ENCODE measurements at places on chromosomes 5 and 9. TPM values are rescaled to one million over a fixed set of nuclear protein-coding genes. Genes with fewer than 3 reads are reported as not detected.
A peak's percentile ranks its signal among the peaks of the same experiment; 100 is the strongest.

Gene OR1Q1
- total RNA-seq, result not detected

Gene SPATA31D4
- not detected for total RNA-seq

Gene AMBP
- not detected for total RNA-seq

DNA sequence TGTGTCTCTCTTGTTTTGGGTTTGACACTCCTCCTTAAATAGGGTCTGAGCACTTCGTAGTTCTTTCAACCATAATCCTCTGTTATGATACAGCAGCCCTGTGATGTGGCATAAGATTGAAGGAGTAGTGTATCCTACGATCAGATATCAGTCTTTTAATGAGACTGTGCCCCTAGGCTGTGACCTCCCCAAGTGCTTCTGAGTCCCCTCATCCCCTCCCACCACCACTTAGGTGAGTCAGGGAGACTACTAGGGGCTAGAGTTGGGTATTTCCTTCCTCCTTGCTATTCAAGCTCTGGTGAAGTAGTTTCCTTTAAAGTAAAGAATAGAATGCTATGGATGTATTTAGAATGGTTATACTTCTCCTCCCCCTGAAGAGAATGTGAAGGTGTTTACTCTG is 637.2 kb upstream of the GRAMD2B start:
- DNase-seq, result no peak

DNA sequence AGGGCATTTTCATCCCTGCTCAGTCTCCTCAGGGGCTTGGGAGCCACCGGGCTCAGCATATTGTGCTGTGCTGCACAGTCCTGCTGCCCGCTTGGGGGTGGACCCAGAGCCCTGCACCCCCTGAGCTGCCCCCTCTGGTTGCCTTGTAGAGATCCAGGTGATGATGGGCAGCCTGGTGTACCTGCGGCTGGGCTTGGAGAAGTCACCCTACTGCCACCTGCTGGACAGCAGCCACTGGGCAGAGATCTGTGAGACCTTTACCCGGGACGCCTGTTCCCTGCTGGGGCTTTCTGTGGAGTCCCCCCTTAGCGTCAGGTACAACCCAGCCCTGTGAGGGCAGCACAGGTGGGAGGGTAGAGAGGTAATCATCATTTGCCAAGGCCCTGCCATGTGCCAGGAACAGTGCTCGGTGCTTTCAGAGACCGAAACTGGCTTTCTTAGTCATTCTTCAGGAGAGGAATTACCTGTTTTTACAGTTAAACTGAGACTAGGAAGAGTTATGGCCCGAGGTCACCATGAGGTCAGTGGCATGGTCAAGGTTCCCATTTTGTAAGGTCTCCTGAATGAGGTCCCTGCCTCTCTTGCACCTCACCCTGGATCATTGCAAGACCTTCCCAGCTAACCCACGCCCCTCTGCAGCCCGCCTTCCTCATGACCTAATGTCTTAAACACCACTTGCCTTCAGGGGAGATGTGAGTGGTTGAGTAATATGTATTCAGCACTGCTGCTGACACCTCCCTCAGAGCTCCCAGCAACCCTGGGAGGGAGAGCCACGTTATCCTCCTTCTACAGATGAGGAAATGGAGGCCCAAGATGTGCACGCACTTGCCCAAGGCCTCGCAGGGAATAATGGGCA is 7.5 kb downstream of the NHP2 start:
- no peak for DNase-seq

DNA sequence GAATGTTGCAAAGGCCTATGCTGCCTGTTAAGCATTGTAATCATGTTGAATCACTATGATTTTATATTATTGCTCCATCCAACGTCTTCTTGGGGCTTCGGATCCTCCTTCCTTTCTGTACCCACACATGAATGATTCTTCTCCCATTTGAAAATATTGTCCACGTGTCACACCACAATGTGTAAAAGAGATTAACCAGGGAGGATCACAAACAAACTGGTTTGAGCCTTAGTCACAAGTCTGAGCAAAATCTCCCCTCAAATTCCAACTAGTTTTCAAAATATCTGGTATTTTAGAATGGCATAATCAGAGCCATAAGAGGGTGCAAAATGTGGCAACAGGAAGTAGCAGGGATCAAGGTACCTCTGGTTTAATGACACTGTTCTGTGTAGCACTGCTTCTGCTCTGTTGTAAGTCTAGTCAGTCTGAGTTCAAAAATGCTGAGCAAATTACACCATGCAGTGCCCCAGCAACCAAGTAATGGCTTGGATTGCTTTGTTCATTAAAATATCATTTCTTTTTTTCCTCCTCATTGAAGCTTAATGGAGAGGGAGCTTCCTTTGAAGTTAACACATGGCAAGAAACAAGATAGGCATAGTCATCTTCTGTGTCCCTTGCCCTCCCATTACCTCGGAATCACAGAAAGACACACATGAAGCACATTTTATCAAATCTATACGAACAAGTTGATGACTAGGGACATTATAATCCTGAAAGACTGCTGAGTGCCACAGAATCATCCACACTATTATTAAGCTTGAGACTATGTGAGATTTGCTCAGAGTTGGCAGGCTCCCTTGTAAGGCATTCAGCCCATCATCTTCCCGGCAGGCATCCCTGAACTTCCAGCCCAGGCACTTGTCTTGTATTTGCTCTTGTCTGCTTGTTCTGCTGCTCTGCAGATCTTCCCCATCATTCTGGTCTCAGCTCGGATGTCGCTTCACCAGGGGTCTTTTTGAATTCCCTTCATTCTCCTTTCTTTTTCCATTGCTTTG is 102.0 kb upstream of the PRLR start:
- DNase-seq, result no peak

DNA sequence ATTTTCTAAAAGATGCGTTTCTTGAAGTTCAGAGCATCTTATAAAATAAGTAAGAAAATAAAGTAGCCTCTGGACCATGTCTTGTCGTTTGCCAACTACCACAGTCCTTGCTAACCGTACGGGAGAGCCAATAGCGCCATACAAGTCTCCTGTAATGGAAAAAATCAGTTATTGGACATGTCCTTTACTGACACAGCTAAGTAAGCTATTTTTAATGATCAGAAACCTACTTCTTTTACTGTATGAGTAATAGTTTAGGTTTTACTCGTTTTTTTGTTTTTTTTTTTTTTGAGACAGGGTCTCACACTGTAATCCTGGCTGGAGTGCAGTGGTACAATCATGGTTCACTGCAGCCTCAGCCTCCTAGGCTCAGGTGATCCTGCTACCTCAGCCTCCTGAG is 37.7 kb upstream of the RAPGEF6 start:
- no peak for DNase-seq

DNA sequence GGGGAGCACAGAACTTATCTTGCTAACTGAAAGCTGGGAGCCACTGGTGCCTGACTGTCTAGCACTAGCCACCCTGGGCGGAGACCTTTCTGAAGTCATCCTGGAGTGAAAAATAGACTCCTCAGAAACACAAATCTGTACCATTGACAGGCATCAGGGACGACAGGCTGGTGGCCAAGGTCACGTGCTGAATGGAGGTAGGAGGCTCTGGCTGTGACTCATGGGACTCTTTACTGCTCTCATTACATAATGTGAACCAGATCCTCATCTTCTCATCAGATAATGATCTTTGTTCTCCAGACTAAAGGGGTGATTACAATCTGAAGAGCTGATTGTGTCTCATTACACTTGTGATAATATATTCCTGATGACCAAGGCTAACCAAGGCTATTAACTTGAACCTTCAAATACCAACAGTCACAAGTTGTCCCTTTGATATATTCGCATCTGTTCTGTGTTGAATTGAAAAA is 91.8 kb downstream of the SEMA5A start:
- DNase-seq, result no peak

- no peak for DNase-seq
Observed at GRCh38 chr9:135103001-135103446, 15.6 kb downstream of the OLFM1 start.

DNA sequence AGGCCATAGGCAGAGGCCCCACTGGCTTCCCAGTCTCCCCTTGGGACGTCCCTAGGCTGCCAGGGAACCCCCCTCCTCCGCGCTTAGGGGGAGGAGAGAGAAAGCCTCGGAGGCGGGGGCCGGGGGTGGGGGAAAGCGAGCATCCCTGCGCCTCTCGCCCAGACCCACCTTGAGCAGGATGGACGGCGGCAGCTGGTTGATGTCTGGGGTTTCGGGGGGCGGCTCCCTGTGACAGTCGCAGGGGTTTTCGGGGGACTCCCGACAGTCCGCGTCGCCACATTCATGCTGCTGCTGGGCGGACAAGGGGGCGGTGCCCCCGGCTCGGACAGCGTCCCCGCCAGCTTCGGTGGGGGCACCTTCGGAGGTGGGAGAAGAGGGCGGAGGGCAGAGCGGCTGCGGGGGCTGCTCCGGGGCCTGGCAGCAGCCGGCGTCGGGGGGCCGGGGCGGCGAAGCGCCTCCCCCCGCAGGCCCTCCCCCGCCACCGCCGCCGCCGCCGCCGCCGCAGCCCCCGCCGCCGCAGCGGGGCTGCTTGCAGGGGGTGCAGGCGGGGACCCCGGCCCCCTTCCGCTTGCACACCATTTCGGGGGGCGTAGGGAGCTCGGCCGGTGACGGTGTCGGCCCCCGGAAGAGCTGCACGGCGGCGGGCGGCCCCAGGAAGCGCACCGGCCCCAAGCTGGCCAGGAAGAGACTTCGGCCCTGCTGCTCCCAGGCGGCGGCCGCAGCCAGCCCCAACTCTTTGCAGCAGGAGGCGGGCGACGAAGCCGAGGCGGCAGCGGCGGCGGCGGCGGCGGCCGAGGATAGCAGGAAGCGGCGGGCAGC is 1.2 kb downstream of the FBXL17 start:
- no peak for DNase-seq

- DNase-seq, result no peak
Observed at GRCh38 chr5:171355302-171355724, 32.3 kb upstream of the NPM1 start.

GRCh38 chr5:76807296-76807695 is 11.5 kb upstream of the F2RL1 start:
- no peak for DNase-seq

DNA sequence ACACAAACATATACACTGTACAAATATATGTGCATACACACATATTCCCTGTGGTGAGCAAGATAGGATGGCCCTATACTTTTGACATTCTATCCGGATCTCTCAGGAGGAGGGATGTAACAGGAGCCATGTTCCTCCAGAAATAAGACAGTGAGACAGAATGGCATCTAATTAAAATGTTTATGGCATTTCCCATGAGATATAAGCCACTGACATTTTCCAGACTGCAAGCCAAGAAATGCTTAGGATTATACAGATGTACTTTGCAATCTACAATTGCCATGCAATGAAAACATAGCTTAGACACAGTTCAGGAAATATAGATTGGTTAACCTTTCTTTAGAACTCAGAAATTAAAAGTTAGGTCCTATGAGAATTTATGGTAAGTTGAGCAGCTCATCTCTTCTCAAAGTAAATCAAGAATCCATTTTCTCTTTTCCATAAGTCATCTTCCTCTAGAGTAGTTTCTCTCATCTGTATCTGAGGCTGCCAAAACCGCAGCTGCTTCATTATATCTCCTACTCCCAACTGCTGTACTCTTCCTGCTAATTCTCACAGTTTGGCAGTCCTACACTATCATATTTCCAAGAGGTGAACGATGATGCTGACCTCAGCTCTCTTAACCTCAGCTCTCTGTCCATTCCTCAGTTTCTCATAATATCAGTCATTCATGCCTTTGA is 1719.1 kb downstream of the MAT2B start:
- DNase-seq, result no peak

- DNase-seq, result no peak
Observed at GRCh38 chr9:82930116-82930515, 132.8 kb downstream of the RASEF start.

GRCh38 chr5:88693071-88693932 is 189.7 kb downstream of the MEF2C start:
- DNase-seq, result no peak

DNA sequence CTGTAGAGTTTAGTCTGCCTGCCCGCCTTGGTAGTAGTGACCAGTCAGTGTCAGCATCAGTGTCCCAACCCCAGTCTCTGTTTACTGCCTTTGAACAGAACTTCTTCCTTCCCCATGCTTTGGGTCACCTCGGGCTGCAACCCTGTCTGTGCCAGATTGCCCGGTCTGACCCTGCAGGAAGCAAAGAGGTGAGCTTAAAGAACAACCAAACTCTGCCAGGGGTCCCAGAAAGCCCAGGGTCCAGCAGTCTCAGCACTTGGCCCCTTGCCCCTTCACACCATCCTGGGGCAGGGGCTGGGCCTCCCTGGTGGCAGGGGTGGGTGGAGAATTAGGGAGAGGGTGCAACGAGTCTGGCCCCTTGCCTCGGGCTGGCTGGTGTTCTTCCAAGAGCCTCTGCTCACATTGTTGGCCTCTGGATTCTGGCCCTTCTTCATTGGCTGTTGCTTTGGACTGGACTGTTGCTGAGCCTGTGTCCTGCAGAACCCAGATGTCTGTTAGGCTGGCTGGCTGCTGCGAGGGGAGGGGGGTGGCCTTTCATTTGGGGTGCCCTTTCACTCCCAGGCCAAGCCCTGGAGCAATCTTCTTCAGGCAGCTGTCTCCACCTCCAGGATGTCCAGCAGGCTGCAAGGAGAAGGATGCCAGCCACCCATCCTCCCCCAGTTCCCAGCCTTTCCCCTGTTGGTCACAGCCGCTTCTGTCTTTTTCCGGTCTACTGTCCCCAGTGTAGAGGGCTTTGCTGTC is 51.2 kb downstream of the SAR1B start:
- DNase-seq, result no peak

DNA sequence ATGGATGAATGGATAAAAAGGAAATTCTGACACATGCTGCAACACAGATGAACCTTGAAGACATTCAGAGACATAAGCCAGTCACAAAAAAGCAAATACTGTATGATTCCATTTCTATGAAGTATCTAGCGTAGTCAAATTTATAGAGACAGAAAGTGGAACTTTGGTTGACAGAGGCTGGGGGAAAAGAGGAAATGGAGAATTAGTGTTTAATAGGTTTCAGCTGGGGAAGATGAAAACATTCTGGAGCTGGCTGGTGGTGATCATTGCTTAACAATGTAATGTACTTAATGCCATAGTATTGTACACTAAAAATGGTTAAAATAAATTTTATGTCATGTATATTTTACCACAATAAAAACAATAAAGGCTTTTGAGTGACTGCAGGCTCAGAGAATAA is 24.2 kb downstream of the PPIC start:
- no peak for DNase-seq

GRCh38 chr9:96574455-96574854 is 45.2 kb downstream of the CDC14B start:
- DNase-seq, result no peak

GRCh38 chr5:143094087-143094521 is 309.4 kb downstream of the NR3C1 start:
- peak; percentile 91 for DNase-seq

DNA sequence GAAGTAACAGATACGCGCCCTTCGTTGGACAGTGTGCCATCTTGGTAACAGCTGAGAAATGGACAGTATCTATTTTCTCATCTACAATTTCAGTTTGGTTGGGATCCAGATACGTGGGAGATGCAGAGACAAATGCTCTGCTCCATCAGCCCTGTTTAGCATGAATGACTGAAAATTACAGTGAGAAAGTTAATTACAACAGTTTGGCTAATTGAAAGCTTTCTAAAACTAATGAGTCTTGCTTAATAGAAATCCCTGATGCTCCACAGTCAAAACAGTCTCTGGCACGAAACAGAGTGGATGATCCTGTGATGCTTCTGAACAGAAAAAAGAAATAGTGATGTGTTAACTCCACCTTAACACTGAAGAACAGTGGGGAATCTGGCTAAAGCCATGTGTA is 140.2 kb downstream of the DNAH5 start:
- no peak for DNase-seq
